Omental fat pad (tissue), 4 donors: ENCODE measurements at places on chromosomes 4 and X. TPM values are rescaled to one million over a fixed set of nuclear protein-coding genes. Genes with fewer than 3 reads are reported as not detected.

DNA sequence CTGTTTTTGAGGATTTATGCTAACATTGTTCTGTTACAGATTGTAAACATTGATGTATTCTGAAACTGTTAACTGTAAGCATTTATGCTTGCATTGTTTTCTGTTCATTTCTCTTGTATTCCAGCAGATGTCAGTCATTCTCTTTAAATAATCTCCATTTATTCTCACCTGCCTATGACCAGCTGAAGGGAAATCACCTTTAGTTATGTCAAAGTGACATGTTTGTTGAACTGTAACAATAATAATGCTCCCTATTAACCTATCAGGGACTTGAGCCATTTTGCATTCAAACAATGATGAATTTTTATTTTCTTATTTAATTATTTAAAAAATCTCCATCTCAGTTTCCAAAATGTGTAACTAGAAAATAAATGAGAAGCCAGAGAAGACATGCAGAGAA is 58.0 kb downstream of the SPCS3 start:
- DNase-seq: no peak

- DNase-seq: no peak
Measured at GRCh38 chrX:33324099-33324498, 112.8 kb upstream of the DMD start.

- no peak for DNase-seq
Measured at GRCh38 chrX:32948130-32948529, 263.2 kb downstream of the DMD start.

- DNase-seq: no peak
Measured at GRCh38 chr4:89837385-89837992, 528 bp upstream of the SNCA start.

DNA sequence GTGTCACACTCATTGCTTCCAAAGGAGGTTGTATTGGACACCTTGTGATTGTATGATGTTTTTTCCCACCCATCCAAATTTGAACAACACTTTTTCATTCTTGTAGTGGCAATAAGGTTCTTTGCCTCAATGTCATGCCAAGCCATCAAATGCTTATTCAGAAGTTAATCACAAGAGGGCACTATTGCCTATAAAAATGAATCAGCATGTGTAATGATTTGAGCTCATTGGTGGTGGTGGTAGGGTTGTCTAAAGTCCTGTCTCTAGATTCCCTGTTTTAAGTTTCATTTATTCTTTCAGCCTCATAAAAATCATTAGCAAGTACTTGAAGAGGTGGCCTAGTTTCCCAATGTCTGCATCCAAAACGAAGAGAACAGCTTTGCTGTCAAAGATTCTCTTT is 37.0 kb downstream of the IRS4 start:
- DNase-seq: no peak

- no peak for DNase-seq
Measured at GRCh38 chr4:24984602-24985532, 45.9 kb downstream of the LGI2 start.

GRCh38 chr4:56689201-56689969 is 8.3 kb upstream of the HOPX start:
- no peak for DNase-seq

DNA sequence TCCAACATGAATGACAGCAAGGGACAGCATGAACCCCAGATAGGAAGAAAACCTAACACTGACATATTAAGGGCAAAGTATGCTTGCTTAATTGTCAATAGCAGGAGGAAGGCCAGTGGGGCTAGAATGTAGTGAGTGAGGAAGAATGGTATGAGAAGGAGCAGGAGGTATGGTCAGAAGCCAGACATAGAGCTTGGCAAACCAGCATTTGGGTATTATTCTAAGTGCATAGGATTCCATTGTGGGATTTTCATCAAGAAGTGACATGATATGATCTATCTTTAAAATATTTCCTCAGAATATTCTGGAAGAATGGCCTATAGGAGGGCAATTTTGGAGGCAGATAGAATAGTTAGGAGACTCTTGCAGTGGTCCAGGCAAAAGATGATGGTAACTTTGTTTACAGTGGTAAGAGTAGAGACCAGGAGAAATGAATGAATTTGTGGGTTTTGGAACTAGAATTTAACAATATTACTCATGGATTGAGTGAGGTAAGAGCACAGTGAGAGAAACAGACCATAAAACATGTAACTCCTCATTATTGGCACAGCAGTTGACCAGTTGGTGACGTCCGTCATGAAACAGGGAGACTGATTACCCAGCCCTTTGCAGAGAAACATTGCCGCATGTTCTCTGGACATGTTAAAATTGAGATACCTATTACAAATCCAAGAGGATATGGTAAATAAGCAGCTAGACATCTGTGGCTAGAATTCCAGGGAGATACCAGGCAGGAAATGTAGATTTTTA is 246.5 kb upstream of the HS3ST1 start:
- DNase-seq: no peak

DNA sequence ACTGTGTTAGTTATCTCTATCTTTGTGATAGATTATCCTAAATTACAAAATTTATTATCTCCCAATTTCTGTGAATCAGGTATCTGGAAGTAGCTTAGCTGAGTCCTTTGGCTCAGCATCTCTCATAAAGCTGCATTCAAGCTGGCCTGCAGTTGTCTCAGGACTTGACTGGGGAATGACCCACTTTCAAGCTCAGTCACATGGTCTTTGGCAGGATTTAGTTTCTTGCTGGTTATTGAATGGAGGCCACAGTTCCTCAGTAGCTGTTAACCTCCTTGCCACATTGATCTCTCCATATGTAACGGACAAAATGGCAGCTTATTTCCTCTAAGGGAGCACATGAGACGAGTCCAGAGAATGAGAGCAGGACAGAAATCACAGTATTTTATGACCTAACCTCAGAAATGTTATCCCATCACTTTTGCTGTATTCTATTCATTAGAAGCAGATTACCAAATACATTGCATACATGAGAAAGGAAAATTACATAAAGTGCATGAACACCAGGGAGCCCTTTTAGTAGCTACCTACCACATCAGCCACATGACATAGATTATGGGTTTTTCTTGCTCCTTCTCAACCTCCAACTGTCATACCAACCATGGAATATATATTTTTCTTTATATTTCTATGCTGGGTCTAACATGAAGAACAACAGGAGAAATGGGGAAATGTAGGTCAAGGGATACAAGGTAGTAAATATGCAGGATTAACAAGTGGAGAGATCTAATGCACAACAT is 730.1 kb downstream of the CCSER1 start:
- DNase-seq: no peak

GRCh38 chr4:47510506-47511143 is 25.6 kb downstream of the ATP10D start:
- DNase-seq: no peak

DNA sequence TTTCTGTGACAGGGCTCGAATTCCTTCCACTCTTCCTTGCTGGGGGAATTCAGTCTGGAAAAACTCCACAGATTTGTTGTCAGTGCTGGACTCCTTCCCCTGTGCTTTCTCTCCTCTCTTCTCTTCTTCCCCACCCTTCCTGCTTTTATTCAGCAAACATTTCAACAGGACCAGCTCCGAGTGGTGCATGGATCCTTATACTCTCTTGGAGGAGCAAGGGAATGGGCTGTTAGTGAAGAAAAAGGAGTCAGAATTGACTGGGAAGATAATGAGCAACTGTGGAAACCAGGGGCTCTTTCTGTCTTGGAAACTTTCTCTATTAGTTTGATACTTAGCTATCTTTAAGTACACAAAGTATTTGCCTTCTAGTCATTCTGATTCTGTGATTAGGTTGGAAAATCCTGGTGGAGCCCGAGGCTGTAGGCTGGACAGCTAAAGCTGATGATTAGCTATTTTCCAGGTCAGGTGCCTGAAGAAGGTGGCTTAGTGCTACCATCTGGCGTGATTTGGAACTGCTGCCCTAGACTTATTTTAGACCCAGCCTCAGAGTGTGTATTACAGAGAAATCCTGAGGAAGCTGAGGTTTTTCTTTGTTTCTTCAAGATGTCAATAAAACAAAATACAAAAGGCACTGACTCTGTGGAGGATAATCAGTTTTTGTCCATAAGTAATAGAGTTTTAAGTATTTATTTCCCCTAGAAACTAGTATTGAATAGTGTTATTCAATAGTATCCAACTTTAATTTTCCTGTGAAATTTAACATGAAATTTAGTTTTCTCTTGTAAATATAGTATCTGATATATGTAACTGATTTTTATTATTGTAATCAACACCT is 38.4 kb downstream of the NAP1L5 start:
- DNase-seq: no peak

GRCh38 chr4:162016219-162016618 is 147.6 kb downstream of the FSTL5 start:
- DNase-seq: no peak

The GPRASP3 gene
- 3.1 TPM for total RNA-seq

The PARM1 gene
- 25.4 TPM for total RNA-seq

The HMGN5 gene
- total RNA-seq: 7.4 TPM

The REPS2 gene
- total RNA-seq: 4.0 TPM

The AWAT2 gene
- total RNA-seq: not detected
